ENCODE measurements at places on chromosomes 7 and 10.
A peak's percentile ranks its signal among the peaks of the same experiment; 100 is the strongest.

DNA sequence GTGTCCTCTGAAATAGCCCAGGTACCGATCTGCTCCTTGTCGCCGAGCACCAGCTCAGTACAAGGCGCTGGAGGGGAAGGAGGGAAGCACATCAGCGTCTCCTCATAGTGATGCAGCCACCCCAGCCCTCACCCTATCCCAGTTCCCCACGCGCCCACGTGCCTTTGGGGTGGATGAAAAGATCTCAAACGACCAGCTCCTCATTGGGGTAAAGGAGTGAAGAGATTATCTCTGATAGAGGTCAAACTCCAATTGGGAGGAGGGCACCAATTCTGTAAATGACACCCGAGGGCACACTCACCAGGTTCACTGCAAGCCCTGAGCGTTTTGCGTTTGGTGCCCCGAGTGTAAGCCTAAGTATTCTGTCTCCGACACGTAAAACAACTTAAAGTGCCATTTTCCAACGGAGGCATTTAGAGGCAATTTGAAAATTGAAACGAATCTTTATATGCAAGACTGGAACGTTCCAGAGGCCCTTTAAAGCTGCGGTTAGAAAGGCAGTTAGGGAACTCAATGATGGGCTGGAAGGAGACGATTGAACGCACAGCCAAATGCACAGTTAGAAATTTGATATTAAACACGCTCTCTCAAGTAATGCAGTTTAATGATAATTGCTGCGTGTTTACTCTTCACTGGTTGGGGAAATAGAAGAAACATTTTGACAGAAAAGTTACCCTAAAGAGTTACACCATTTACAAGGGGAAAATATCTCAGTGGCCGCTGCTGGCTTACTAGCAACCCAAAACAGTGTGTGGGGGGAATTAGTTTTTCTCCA lies 8.9 kb upstream of the EMX2 start:
- no peak for DNase-seq

GRCh38 chr7:141161550-141162535 lies 88.0 kb downstream of the TMEM178B start:
- no peak for DNase-seq

GRCh38 chr10:124420254-124420653 lies 1.5 kb upstream of the OAT start:
- DNase-seq: no peak

DNA sequence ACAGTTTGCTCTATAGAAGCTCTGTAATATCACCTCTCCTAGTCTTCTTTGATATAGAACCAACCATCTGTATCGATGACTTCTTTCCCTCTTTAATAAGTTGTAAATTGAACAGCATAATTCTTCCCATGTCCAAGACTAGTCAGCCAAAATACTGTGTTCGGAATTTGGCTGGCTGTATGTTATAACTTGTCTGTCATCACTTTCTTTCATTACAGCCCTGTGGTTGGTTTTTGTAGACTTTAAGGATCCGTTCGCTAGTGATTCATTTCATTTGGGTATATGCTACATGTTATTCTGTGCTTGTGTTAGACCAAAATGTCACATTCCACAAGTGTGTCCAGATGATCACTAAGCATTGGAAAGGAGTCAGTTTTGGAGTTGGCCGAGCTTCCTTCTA lies 155.4 kb upstream of the ITGB1 start:
- no peak for DNase-seq

GRCh38 chr10:77944519-77944918 lies 18.0 kb upstream of the DLG5 start:
- DNase-seq: peak; percentile 43

DNA sequence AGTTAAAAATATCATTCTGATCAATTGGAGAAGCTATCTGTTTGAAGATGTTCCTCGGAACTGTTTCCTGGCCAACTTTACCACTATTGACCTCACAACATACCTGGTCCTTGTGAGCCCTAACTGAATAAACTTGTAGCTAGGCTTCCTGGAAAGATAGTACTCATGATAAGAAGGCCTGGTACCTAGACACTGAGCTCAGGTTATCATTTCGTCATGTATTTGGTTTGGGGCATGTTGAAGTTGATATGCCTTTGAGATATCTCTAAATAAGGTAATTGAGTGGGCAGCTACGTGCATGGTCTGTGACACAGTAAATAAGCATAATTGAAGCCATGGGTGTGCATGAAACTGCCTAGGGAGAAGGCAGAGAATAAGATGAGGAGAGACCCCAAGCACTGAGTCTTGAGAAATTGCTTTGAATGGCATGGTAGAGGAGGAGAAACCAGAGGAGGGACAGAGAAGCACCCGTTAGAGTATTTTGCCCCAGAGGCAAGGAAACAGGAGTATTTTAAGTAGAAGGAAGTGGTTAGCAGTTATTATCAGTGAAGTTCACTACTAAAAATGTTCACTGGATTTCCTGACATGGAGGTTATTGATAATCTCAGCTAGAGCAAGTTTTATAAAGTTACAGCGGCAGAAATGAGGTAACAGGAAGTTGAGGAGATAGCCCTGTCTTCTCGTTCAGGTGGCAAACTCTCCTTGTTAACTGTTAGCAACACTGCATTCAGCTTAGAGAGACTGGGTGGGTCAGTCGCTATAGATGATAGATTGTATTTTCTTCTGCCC lies 55.6 kb downstream of the CC2D2B start:
- no peak for DNase-seq

- DNase-seq: no peak
Observed at GRCh38 chr7:34277016-34277802, 371.9 kb downstream of the BMPER start.

DNA sequence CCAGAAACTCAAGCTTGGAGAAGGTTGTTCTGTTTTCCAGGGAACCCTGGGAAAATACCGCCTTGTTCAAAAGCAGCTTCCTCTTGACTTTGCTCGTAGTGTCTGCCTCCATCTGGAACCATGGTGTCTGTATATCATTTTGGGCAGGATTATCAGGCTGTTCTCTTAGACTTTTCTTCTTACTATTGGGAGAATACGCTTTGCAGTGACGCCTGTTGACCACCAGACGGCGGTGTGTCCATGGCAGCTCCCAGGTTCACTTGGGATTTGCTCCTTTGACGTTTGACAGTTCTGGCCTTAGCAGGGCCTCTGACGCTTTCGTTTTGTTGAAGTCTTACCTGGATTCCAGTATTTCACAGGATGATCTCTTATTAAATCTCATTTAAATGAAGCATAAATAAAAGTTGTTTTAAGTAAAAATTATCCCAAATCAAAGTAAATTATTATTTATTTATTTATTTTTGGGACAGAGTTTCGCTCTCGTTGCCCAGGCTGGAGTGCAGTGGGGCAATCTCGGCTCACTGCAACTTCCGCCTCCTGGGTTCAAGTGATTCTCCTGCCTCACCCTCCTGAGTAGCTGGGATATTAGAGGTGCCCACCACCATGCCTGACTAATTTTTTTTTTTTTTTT lies 41.8 kb upstream of the GJD4 start:
- peak; percentile 76 for DNase-seq

- no peak for DNase-seq
Observed at GRCh38 chr7:155009570-155010157, 6.7 kb upstream of the PAXIP1 start.

GRCh38 chr7:5230265-5231067 lies 40.4 kb downstream of the WIPI2 start:
- DNase-seq: no peak

GRCh38 chr7:33745934-33746333 lies 159.4 kb upstream of the BMPER start:
- no peak for DNase-seq

- DNase-seq: no peak
Observed at GRCh38 chr10:14184841-14185315, 145.8 kb downstream of the FRMD4A start.

DNA sequence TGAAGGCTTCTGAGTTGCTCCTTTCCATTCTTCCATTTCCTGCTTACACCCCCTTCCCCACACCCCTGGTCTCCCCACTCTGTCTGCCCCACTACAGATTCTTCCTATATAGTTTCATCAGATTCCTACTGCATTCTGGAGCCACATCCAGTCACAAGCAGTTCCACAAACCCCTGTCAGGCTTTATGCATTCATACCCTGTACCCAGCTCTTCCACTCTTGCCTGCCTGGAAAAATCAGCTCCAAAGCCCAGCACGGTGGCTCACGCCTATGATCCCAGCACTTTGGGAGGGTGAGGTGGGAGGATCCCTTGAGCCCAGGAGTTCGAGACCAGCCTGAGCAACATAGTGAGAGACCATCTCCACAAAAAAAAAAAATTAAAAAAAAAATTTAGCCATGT lies 60.4 kb downstream of the C10orf67 start:
- no peak for DNase-seq

- no peak for DNase-seq
Observed at GRCh38 chr7:129225931-129226572, 1.2 kb downstream of the AHCYL2 start.

DNA sequence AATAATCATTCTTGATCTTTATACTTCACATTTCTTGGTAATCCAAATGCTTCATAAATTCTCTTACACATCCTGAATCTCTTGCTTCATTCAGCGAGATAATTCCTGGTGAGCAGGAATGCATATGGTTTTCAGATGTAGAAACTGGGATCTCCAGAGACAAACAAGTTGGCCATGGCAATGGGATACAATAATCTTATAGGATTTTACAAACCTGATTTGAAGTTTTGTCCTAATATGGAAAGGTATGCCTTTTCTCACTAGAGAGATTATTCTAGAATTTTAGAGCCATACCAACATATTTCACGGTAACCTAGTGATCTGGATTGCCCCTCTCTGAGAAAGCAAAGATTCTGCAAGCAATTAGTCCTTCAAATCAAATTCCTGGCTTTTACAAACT lies 13.1 kb upstream of the TRDMT1 start:
- no peak for DNase-seq

DNA sequence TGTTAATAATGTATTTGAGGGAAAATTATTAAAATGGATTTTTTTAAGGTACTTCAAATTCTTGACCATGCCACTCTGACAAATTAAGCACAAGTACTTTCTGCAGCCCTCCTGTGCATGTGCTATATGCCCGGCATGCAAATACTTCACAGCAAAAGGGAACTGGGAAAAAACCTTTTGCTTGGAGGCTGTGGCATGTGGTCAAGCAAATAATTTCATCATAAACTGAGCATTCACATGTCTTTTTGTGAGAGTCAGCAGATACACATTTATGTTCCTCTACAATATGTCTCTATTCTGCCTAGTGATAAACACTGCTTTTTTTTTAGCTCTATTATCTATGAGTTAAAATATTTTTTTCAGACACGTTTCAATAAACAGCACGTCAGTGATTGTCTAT lies 53.7 kb upstream of the SEMA3A start:
- no peak for DNase-seq

DNA sequence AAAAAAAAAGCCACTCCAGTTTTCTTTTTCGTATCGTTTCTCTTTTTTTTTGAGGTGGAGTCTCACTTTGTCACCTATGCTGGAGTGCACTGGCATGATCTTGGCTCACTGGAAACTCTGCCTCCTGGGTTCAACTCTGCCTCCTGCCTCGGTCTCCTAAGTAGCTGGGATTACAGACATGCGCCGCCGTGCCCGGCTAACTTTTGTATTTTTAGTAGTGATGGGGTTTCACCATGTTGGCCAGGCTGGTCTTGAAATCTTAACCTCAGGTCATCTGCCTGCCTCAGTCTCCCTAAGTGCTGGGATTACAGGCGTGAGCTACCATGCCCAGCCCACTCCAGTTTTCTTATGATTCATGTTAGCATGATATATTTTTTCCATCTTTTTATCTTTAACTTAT lies 92.7 kb downstream of the ANKRD61 start:
- DNase-seq: no peak

- no peak for DNase-seq
Observed at GRCh38 chr7:150988230-150989226, 2.3 kb upstream of the NOS3 start.

- no peak for DNase-seq
Observed at GRCh38 chr7:127588019-127588696, at the start of gene ARF5. TSS of gene ARF5 (plus strand) at chr7:127588411. CDS start at chr7:127588499, 88 bp downstream.

- no peak for DNase-seq
Observed at GRCh38 chr10:114188001-114188400, 8.8 kb downstream of the TDRD1 start.

DNA sequence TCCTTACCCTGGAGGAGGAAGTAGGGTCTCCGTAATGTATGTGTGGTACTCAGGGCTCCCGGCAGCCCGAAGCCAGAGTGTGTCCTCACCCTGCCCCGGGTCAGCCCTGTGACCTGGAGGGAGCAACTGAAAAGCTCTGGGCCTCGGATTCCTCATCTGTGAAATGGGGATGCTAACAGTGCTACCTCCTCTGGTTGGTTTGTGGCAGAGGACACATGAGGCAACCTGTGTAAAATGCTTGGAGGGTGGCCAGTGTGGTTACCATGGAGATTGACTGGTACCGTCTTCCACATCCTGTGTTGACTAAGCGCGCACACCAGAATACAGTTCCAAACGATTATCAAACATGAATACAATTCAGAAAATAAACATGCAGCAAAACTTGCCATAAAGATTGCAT lies 163.8 kb upstream of the KLF6 start:
- no peak for DNase-seq

DNA sequence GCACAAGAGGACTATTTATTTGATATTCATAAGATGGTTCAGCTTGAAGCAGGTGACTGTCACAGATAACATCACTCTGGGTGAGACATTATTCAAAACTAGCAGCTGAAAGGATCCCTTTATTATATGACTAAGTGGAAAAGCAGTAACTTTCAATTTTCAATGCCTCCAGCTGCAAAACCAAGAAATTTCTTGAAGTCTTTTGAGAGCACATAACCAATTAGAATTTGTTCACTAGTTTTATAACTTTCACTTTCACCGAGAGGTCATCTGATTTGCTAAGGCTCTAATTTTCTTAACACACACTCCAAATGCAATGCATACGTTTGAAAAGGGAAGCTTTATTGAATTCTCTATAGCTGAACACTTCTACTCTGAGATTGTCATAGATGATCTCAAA lies 88.6 kb upstream of the KLF14 start:
- no peak for DNase-seq

DNA sequence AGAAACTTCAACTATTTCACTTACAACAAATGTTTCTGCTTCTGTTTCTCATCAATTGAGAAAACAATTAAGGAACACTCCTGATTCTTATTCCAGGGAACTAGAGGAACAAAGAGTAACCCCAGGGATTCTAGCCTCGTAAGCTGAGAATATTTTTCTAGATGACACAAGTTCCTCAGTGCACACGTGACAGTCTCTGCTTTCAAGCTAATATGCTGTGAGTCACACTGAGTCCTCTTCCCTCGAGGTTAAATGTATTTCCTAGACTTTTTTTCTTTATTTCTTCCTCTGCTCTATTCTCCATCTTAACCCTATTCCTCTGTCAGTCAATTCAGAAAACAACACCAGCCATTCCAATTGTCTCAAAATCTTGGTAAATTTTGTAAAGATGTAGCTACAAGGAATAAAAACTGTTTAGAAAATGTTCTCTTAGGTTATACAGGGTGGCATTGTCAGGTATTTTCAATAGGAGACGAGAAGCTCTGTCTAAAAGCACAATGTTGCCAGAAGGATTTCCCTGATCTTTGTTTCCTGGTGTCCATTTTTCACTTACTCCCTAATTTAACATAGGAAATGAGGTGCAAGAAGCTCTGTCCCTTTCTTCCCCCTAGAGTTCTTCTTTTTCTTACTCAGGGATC lies 5.8 kb upstream of the C1GALT1 start:
- peak; percentile 80 for DNase-seq

Measured in Panc1 (cell line).